NCI-H510A treated with DMSO at 0.1 percent for 48 hours (cell line): ENCODE measurements at places on chromosomes 5 and 9.

DNA sequence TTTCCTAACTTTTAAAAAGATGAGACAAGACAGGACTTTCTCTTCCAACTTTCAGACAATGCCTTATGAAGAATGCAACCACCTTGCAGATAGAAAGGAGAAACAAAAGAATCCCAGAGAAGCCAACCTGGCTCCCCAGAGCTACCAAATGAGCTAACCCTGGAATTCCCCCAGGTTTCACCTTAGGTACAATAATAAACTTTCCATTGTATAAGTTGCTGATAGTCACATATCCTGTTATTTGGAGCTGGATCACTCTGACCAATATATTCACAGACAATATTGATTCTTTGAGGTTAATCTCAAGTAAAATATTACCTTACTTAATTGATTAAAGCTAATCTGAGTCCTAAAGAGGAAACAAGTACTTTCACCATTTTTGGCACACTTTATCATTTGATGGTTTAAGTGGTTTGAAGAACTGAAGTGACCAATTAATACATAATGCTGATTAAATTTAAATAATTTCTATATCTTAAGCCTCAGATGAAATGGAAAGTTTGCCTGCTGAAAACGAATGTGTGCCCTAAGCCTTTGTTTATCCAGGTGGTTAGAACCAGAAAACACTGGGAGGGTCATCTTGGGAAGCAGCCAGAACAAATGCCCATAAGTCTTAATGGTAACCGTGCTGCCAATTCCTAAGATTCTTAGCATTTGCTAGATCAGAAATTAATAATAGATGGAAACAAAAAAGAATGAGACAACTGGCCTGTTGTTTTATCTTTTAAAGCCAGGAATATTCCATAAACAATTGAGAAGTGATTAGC lies 159.6 kb upstream of the SLC12A2 start:
- no peak for DNase-seq

GRCh38 chr5:154997746-154998145 lies 15.8 kb upstream of the KIF4B start:
- DNase-seq: no peak

GRCh38 chr5:57179262-57180200 lies 5.7 kb downstream of the GPBP1 start:
- no peak for DNase-seq

- DNase-seq: no peak
These were observed 200.5 kb upstream of the EDIL3 start for GRCh38 chr5:84585218-84585617.

- no peak for DNase-seq
These were observed 141.7 kb upstream of the MARCHF11 start for GRCh38 chr5:16321284-16321683.

DNA sequence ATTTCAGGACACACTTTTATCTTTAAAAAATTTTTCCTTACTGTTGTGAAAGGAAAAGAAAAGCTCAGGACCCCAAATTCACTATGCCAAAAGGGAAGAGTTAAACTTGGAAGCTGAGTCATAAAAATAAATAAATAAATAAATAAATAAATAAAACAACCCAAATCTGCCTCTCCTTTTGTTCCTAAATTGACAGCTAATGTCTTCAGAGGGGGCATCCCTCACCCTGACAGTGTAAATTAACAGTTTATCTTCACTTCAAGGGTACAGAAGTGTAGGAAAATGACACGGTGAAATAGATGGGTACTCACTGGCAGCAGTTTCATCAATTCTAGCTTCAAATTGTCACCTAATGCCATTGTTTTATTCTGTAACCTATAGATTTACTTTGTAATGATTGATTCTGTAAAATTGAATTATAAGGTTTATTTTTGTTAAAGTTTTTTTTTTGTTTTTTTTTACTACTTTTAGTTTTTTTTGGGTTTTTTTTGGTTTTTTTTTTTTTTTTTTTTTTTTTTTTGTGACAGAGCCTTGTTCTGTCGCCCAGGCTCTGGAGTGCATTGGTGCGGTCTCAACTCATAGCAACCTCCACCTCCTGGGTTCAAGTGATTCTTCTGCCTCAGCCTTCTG lies 18.5 kb upstream of the ANXA1 start:
- DNase-seq: no peak

DNA sequence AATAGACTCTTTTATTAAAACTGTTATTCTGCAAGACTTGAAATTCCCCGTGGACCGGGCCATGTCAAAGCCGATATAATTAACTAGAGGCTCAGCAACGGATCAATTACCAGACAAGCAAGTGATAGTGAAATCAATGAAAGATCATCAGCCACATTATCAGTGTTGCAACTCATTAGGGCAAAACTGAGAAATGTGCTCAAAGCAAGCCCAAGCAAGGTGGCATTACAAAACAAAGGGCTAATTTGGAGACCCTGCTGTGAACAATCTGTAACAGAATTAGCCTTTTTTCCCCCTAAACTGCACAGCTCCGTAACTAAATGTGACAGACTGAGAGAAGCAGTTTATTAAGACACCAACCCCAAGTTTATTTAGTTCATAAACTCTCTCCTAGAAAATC lies 140.3 kb downstream of the BNC2 start:
- DNase-seq: no peak

DNA sequence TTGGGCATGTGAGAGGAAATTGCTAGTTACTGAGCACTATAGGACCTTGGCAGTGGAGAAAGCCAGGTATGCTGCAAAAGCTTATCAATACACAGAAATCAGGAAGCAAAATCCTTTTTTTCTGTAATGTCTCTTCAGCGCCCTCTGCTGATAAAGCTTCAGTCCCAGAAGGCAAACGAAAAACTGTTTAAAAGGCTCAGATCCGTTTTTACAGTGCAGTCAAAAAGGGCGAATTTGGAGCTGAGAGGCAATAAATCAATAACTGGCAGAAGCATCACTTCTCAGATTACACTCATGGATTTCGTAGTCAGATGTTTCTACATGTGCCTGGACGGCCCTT lies 1.1 kb upstream of the MAN2A1 start:
- DNase-seq: peak; percentile 70

DNA sequence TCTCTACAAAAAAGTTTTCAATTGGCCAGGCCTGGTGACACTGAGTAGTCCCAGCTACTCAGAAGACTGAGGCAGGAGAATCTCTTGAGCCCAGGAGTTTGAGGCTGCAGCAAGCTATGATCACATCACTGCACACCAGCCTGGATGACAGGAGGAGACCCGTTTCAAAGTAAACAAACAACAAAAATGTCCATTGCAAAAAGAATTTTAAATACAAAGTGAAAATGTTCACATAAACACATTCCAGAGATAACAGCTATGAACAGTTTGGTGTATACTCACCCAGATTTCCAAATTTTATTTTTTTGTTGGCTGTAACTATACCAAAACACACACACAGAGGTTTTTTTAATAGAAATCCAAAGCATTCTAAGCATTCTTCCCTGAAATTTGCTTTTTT lies 39.8 kb downstream of the ADRA1B start:
- DNase-seq: no peak

DNA sequence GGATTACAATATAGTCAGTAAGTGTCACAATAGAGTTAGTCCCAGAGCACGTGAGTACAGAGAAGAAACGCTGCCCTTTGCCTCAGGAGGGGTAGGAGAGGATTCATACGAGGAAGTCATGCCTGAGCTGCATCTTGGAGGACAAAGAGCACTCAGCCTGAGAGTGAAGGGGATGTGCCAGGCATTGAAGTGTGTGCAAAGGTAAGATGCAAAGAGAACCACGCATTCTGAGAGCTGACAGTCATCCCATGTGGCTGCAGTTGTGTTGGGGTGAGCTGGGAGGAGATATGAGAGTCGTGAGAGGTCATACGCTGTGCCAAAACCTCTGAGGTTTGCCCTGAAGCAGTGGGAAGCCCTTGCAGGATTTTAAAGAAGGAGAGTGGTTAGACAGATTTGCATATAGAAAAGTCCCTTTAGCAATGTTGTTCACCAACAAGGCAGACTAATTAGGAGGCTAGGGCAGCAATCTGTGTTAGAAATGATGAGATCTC lies 97.5 kb downstream of the PIP5K1B start:
- DNase-seq: no peak

DNA sequence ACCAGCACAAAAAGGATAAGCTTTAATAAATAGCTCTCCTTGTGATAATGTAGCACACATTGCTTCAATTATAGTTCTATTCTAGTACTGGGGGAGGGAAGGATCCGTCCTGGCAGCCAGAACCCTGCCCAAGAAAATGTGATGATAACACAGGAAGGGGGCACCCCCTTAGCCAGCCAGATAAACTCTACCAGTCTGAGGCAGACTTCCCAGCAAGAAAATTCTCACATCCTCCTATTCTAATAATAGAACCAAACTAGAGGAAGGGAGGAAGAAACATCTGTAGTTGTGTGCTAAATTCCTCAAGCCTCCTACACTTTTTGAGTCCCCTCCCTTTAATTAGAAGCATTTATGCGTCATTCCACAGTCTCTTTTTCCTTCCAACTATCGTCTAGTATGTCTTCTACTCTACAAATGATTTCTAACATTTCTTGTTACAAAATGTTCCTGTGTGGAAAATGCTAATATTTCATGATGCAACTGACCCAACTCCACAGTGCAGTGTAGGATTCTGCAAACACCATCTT lies 261.0 kb downstream of the SEMA5A start:
- DNase-seq: no peak

DNA sequence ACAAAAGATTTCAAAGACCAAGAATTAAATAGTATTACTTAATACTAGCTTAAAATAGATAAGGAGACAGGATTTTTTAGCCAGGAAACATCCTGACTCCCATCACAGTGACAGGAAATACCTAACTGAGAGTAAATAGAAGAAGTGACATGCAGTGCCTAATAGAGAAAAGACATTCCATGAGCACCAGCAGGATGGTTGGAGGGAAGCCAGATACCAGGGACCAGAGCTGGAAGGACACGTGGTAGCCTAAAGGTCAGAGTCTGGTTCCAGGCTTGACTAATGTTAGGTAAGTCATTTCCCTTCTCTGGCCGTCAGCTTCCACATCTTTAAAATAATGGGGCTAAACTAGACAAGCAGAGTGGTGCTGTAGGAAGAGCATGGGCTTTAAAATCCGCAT lies 41.6 kb downstream of the CDK5RAP2 start:
- DNase-seq: no peak

- DNase-seq: no peak
These were observed 4.1 kb downstream of the SWI5 start for GRCh38 chr9:128280084-128280622.

GRCh38 chr9:132443951-132444607 lies 34.1 kb downstream of the CFAP77 start:
- peak; percentile 87 for DNase-seq

- no peak for DNase-seq
These were observed 94.1 kb upstream of the FST start for GRCh38 chr5:53386341-53386740.

- no peak for DNase-seq
These were observed 224.4 kb downstream of the EBF1 start for GRCh38 chr5:158875272-158875679.

GRCh38 chr9:136625101-136626065 lies 37.3 kb upstream of the EGFL7 start:
- no peak for DNase-seq

DNA sequence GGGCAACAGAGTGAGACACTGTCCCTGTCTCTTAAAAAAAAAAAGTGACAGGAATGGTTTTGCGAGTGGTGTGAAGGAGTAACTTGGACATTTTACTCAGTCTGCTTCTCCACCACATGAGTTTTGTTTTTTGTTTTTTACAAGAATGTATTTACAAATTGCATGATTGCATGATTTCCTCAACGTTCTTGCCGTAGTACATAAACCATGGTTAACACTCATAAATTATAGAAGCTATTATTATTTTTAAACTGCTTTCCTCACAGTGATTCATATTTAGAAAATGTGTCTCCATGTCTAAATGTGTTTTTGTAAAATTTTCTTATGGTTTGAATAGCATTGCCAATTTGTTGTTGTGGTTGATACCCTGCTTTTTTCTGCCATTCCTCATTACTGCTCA lies 220.0 kb downstream of the GOLPH3 start:
- no peak for DNase-seq

DNA sequence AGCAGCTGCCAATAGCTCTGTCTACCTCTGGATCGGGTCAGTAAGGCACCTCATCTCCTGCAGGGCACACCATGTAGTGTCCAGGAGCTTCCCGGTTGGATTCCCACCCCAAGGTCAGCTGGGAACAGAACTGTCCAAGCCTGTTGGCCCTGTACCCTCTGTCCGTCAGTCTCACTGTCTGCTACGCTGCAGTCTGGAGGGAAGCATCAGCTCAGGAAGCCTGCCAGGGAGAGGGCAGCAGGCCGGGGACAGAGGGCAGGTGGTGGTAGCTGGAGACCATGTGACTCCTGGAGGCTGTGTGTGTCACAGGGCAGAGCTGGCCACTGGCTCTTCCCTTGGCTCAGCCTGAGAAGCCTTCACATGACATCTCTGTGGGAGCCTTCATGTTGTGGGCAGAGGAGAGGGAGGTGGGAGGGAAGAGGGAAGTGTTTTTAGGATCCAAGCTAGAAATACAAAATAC lies 134.5 kb downstream of the SEC61B start:
- no peak for DNase-seq

DNA sequence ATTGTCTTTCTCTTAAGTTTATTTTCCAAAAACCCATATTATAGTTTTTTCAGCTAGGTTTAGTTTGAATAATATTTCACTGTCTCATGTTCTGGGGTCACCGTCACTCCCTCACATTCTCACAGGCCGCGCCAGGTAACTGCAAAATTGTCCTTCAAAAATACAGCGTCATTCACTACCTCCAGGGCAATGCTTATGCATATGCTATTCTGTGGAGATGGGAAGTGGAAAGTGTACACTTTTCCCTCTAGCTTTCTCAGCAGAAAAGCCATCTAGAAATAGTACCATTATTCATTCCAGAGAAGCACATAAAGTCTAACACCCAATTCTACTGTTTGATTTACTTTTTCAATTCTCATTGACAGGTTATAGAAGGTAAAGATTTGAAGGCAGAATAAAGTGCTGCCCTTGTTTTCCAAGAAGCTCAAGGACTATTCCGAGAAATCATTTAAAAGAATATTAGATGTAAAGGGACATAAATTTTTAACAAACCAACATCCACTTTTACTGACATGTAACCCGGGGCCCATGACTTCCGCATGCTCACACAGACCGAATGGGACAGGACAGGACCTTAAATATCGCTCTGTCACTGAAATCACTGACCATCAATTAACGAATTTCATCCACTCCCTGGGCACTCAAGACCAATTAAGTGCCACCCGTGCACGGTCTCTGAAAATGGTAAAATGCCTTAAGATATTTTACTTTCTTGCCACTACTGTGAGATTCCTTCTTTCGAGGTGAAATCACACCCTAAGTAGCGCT lies 720 bp downstream of the NUDT12 start:
- DNase-seq: no peak

DNA sequence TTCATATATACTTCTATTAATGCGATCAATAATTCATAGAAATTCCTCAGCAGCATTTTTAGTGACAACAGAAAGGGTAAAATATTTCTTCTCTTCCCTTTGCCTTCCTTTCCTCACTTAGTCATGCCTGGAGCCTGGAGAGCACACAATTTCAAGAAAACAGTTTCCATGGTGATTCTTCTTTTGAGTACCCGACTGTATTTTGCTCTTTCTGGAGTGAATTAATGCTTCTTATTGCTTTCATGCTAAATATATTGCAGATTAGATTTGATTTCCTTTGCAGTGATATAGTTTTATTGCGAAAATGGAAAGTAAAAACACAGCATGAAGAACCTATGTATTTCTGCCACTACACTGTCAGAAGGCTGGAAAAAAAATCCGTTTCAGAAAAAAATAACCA lies 153.5 kb downstream of the PPP2R2B start:
- DNase-seq: no peak
